ENCODE measurements at places on chromosomes 12 and 14.

DNA sequence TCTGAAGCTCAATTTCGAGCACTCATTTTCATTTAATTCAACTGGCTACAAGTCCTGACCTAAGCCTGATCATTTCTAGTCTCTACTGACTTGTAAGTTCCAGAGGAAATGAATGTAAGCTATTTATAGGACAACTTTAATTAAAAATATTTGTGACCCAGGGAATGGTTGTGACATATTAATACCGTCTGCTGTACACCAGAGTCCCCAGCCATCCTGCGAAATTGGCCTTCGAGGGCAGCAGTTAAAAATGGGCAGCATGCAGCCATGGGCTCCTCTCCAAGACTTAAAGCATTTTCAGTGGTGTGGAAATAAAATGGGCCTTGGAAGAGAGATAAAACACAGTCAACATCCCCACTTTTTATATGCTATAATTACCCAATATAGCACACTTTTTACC, 30.7 kb upstream of the OVCH1 start:
- DNase-seq = no peak

GRCh38 chr14:73283608-73284379, 46.5 kb downstream of the PAPLN start:
- no peak for DNase-seq

DNA sequence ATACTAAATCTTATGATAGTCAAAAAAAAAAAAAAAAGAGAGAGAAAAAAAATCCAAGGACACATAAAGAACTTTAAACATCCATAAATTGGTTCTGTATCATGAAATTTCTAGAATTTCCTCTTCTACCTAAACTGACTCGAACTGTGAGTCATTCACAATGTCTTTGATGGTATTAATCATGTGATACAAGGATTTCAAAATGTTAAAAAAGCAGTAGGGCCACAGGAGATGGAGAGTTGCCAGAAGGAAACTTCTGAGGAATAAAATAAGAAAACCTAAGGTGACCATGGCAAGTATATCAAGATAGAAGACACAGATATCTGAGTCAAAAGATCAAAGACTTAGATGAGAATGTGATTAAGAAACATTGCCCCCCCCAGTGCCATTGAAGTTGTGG, 1320.9 kb upstream of the FLRT2 start:
- DNase-seq = no peak

DNA sequence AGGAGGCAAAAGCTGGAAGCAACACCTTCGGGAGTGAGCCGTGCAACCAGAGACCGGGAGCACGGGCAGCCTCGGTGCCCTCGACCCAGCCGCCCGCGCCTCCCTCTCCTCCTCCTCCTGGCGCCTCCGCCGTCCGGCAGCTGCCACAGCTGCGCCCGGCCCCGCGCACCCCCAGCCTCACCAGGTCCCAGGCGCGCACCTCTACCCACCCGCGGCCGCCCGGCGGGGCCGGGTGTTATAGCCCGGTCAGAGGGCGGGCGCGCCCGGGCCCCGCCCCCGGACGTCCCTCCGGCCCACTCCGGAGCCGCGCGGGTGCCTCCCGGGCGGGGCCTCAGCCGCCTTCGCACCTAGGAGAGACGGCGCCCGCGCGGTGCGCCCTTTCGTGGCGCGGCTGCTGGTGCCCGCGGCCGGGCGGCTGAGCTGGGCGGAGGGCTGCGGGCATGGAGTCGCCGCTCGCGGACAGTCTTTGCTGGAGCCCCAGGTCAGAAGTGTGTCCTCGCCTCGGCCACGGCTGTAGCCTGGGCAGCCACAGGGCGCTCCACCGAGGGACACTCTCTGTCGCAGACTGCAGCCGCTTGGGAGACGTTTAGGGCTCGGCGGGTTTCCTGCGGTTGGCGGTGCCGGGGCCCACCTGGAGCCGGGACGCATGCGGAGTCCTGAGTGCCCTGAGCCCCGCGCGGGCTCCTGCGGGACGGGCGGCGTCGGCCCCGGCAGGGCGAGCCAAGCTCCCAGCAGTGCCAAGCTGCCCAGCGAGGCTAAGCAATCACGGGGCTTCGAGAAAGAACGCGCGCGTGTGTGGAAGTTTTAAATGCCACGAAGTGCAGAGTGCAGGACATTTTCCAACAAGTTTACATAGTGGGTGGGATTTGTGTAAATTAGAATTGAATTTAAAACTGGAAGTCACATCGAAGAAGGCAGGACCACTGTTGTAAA, at the start of gene CPM:
TSS of gene CPM (minus strand) at position 211 of the 933 bp plus-strand sequence. CDS start 334 bp downstream, outside the sequence.
- DNase-seq = peak; percentile 16

DNA sequence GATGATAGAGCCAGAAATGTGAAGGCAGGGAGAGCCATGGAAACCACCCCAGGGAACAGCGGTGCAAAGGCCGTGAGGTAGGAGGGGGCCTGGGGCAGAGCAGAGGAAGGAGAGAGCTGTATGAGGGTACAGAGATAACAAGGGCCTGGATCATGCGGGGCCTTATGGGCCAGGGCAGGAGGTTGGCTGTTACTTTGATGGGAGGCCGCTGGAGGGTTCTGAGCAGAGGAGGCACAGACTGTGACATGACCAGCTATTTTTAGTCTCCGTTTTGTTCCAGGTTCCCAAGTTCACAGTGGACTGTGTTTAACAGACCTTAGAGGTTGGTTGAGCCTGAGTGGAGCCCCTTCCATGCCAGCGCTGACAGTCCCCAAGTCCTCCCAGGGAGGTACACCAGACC, 118.6 kb downstream of the GCH1 start:
- no peak for DNase-seq

GRCh38 chr12:21786041-21786531, 11.6 kb upstream of the KCNJ8 start:
- DNase-seq = no peak

- no peak for DNase-seq
Measured at GRCh38 chr14:35934499-35934898, 108.4 kb downstream of the BRMS1L start.

DNA sequence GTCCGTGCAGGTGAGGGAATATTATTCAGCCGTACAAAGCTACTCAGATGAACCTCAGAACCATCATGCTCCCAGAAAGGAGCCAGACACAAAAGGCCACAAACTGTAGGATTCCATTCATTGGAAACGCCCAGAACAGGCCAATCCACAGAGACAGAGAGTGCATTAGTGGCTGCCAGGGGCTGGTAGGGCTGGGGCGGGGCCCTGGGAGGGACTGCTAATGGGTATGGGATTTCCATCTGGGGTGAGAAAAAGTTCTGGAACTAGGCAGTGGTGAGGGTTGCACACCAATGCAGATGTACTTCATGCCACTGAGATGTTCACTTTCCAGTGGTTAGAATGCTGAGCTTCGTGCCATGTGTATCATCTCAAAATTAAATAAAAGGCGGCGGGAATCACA, 101.1 kb downstream of the RFLNA start:
- DNase-seq = no peak

DNA sequence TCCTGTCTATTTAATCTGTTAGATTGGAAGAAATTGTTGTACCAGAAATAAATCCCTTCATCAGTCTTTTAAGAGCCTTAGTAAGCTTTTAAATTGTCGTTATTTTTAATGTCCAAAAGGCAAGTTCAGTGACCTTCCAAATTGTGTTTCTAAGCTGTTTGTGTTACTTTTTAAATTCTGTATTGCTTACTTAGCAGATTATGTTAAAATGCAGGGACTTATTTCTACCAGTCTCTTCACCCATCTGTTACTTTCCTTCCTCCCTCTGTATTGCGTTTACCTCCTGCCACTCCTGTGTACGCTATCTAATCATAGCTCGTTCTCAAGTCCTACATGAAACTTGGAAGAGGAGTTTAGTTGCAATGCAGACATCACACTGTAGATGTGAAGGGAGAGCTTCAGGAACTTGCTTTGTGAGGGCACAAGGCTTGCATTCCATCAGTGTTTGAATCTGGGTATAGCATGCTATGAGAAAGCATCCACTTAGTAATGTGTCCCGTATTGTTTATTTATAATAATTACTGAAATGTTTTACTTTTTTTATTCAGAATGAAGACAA, 406.5 kb upstream of the RGS6 start:
- no peak for DNase-seq

- no peak for DNase-seq
Measured at GRCh38 chr12:24544368-24544767, 404.5 kb downstream of the BCAT1 start.

DNA sequence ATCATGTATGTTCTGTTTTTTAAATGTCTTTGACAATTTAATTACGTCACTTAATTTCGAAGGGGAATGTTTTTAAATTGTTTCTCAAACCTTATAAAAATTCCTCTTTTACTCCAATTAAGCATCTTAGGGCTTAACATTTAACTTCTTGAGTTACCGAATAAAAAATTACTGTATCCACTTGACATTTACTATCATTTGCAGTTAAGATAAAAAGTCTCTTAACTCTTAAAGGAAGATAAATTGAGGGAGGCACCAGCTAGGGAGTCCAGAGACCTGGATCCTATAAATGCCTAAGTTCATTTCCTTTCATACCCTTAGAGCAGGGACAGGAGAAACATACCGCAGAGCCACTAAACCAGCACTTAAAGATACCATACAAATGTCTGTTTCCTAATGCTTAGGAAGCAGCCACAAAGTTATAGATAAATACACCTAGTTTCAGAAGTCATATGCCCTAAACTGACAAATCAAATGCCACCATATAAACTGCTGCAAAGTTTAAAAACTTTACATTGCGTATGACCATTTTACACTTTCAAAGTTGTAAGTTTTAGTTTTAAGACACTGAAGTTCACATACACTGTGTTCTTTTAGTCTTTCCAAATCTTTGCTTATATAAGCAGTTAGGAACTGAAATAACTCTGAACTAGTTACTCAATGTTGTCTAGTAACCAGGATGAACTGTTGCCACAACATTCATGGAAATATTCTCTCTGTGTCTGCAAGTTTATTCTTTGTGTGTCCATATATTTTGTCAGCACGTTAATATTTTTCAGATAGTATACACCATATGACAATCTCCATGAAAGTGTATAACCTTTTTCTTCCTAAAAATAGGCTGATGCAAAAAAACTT, 71.2 kb downstream of the GALNT4 start:
- no peak for DNase-seq

- no peak for DNase-seq
Measured at GRCh38 chr14:104856869-104857860, 7.9 kb upstream of the CEP170B start.

GRCh38 chr14:61553730-61554641, 141.3 kb upstream of the HIF1A start:
- DNase-seq = no peak

GRCh38 chr14:42095155-42095554, 488.5 kb downstream of the LRFN5 start:
- DNase-seq = no peak
